ENCODE measurements at places on chromosomes 2 and 18.

DNA sequence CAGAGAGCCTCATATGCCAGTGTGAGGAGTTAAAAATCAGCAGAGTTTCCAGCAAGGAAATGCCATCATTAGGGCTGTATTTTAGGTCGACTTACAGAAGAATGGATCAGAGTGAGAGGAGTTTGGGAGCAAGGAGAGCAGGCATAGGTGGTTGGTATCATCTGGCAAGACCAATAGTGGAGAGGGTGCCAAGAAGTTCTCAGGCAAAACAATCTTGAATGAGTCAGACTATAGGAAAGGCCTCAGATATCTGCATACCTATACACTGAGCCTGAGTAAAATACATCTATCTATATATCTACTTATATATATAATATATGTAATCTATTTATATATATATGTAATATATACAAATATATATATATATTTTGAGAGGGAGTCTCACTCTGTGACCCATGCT, 57.3 kb downstream of the TMEFF2 start:
- DNase-seq, result no peak

DNA sequence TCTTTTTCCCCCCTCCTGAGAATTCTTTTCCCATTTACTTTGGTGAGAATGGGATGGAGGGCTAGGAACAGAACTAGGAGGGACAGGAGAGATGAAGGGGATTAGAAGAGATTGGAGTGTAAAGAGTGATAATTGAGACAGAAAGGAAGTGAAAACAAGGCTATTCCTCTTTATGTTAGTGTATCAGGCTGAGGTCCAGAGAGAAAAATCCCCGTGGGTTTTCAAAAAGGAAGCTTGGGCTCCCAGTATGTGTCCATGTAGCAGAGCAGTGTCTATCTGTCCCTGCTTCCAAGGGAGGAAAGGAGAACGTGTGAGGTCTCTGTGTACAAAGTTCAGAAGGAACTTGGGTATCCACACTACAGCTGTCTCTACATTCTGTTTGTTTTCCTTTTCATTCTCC, 59.9 kb upstream of the KCNE4 start:
- DNase-seq, result no peak

DNA sequence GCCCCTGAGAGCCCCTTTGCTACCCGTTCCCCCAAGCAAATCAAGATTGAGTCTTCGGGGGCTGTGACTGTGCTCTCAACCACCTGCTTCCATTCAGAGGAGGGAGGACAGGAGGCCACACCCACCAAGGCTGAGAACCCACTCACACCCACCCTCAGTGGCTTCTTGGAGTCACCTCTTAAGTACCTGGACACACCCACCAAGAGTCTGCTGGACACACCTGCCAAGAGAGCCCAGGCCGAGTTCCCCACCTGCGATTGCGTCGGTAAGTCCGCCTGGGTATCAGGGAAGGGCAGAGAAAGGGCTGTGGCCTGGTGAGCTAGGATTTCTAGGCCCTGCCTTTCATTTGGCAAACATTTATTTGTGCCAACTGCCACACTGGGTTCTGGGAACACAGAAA, 63.4 kb downstream of the TET3 start:
- no peak for DNase-seq

DNA sequence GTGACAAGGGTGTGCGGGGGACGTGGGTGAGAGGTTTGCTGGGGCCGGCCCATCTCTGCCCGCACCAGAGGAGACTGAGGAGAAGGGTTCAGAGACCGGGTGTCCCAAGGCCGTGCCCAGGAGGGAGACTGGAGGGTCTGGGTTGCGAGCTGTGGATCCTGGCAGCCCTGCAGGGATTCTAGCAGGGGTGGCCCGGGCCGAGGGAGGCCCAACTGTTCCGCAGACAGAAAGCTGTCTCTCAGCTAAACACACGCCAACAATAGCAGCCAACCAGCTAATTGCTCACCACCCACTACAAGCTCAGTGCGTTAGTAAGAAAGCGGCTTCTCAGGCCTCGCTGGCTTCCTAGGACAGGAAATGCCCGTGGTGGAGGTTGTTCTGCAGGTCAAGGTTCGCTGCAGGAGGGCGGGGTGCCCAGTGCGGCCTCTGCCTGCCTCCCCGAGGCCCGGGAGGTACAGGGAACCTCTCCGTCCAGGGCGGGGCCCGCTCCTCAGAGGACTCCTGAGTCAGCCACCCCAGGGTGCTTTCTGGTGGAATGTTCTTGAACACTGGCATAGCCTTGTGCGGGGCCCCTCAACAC, 282.0 kb upstream of the PXDN start:
- DNase-seq, result no peak

GRCh38 chr18:45164551-45164950, 450.7 kb upstream of the SLC14A2 start:
- DNase-seq, result no peak

All from stimulated activated CD4-positive, alpha-beta T cell treated with anti-CD3 and anti-CD28 coated beads, TNF-alpha, amount 100 ng/mL, for 24 hours (primary cell).